ENCODE measurements at places on chromosomes 2 and 18.

DNA sequence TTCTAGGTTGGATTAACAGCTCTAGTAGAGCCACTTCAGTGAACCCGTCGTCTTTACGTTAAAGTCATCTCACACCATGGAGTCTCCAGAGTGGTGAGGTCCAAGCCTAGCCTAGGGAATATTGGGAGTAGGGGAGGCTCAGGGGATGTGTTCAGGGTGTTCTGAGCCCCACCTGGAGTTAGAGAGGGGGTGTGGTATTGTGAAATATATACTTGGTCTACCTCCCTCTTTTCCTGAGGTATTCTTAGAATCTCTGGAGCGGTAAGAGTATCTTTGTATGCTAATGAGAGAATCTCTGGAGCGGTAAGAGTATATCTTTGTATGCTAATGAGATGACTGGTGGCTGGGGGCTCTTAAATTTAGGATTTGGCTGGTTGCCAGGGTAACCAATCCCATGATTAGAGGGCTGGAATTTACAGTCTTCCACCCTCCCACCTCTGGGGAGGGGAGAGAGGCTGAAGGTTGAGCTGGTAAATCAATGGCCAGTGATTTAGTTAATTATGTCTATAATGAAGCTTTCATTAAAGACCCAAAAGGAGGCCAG, 69.5 kb downstream of the INPP4A start:
- DNase-seq = no peak

- DNase-seq = no peak
Measured at GRCh38 chr18:54991981-54992380, 32.7 kb upstream of the CCDC68 start.

DNA sequence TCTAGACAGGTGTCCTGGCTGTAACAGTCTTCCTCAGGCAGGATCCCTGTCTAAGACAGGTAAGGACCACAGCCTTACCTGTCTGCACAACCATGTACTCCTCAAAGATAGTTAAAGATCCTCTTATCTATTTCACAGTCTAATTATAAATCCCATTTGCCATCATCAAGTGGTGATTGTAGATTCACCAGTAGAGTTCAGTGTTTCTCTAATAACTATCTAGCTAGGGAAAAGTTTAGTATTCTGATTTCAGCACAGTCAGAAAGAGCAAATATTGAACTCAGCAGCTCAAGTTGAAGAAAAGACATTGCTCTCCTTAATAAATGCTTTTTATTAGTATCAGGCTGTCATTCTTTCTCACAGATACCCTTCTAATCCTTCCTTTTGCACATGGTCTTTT, 1305.5 kb upstream of the NXPH2 start:
- no peak for DNase-seq

- DNase-seq = no peak
Measured at GRCh38 chr2:95669441-95669991, 77.7 kb downstream of the TRIM43 start.

DNA sequence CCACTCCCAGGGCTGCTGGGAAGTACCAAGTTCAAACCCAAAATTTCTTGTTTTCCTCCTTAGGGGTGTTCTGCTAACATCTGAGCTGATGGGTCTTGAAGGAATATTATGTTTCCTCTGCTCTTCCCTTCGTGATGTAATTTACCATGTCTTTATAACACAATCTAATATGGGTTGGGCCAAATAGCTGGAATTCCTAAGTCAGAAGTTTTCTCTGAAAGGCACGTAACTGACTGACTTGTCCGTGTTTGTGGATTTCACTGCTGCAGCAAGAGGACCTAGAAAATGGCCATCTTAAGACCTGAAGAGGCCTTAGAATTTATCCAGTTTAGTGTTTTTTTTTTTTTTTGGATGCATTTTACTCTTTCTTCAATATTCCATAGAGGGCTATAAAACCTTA, 256.7 kb downstream of the DCDC2C start:
- DNase-seq = no peak

- no peak for DNase-seq
Measured at GRCh38 chr18:49721981-49722380, 91.4 kb downstream of the ACAA2 start.

DNA sequence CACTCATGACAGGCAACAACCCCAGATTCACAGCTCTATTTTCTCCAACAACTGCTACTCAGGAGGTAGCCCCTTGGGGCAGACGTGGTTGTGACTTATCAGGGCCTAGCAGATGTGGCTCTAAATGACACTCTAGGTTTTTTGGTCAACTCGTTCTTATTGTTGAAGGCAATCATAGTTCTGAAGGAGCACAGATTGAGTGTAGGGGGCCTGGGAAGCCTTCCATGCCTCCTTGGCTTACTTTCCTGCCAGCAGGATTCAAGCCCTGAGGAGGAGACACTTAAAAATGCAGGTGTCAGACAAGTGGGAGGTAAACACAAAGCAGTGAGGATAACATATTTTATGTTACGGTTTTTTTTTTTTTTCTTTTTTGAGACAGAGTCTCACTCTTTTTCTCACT, 23.5 kb upstream of the SUCLG1 start:
- no peak for DNase-seq

DNA sequence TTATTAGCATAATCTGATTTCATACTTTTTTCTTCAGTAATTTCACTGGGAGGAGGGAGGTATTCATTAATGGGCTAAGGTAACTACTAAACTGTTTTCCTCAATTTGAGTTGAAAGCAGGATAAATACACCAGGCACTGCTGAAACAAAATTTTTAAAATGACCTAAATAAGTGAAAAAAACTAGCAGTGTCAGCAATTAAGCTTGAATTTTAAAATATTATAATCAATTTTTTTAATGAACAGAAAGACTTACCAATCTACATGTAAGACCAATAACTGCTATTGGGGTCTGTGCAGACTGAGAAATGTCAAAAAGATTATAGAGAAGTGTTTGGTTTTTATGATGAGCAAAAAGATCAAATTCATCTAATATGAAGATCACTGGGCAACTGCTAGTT, 68.4 kb downstream of the ORC4 start:
- DNase-seq = no peak

DNA sequence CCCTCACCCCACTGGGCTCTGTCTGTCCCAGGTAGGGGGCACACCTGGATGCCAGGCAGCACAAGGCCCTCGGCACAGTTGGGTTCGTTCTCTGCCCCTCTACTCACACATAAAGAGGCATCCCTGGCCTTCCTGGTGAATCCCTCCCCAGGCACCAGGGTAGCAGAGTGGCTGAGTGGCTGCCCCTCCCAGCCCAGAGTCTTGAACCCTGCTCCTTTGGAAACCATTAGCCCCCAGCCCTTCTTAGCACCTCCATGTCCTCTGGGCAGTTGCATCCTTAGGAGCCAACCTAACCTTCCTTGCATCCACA, 2.0 kb downstream of the GPC1 start:
- DNase-seq = no peak

DNA sequence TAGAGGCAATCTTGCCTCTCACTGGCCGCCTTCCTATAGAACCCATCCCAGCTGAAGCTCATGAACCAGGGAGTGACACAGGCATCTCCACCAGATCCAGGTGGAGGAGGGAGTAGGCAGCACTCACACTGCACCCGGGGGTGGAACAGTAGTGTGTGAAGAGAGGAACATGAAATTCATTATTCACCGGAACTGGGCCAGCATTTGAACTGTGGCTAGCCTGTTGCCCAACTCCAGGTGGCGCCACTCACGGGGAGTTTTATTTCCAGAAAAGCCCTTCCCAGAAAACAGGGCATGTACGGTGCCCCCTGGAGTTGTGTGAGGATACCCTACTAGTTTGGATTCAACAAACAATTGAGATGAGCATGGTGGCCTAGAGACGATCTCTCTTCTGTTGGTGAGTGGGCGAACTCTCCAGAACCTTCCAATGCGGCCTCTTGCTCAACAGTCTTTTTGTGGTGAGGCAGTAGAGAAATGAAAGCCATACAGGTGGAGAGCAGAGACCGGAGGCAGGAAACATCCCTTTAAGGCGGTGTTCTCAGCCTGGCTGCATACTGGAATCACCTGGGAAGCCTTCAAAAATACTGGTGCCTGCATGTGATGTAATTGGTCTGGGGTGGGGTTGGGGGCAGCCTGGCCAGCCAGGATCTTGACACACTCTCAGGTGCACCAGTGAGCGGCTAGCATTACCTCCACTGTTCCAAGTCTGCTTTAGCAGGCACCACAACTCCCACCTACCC, 73.5 kb upstream of the NEDD4L start:
- no peak for DNase-seq

GRCh38 chr2:74096052-74096451, 51.7 kb downstream of the BOLA3 start:
- no peak for DNase-seq

- no peak for DNase-seq
Measured at GRCh38 chr18:59140302-59140885, 710 bp downstream of the SEC11C start.

- DNase-seq = no peak
Measured at GRCh38 chr18:74963820-74964446, 245.0 kb downstream of the PTGR3 start.
